ENCODE measurements at places on chromosomes 3 and 15.

- DNase-seq: no peak
Measured at GRCh38 chr15:60982249-60982910, 246.7 kb downstream of the RORA start.

DNA sequence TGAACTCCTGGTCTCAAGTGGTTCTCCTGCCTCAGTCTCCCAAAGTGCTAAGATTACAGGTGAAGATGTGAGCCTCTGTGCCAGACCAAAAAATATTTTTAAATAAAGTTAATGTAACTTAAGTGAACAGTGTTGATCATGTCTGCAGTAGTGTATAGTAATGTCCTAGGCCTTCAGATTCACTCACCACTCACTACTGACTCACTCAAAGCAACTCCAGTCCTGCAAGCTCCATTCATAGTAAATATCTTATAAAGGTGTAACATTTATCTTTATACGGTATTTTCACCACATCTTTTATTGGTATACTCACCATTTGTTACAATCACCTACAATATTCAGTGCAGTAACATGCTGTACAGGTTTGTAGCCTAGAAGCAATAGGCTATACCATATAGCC is 264.2 kb downstream of the ULK4 start:
- DNase-seq: no peak

- DNase-seq: no peak
Measured at GRCh38 chr15:75532413-75533250, 46.5 kb downstream of the PTPN9 start.

DNA sequence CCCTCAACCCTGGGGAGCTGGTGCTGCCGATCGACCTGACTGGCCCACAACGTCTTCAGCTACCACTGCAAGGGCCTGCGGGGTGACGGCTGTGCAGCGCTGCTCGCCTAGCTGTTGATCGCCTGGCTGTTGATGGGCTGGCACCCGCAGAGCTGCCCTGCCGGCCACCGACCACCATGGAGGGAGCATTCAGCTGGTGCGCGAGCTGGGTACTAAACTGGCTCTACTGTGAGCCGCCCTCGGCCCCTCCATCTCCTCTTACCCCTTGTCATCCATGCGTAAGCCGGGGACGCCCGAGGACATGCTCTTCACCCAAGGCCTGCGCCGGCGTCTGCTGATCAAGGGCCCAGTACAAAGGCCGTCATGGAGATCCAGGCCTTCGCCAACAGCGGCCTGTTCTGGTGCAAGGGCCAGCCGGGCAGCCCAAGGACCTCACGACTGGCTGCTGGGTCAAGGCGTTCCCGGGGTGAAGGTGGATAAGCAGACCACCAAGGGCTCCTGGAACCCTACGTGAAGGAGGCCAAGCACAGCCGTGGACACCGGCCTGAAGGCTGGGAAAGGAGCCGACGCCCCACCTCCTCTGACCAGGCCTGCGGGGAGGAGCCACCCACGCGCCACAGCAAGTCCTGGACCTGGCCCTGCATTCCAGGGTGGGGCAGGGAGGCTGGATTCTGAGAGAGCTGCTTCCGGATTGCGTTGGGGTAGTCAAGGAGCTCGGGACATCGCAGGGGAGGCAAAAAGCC is 46.9 kb downstream of the SFMBT1 start:
- no peak for DNase-seq

GRCh38 chr15:55257938-55258337 is 31.7 kb downstream of the RAB27A start:
- no peak for DNase-seq

GRCh38 chr3:107913701-107914100 is 177.1 kb downstream of the CD47 start:
- no peak for DNase-seq

GRCh38 chr3:141100531-141101320 is 49.6 kb downstream of the SPSB4 start:
- no peak for DNase-seq

DNA sequence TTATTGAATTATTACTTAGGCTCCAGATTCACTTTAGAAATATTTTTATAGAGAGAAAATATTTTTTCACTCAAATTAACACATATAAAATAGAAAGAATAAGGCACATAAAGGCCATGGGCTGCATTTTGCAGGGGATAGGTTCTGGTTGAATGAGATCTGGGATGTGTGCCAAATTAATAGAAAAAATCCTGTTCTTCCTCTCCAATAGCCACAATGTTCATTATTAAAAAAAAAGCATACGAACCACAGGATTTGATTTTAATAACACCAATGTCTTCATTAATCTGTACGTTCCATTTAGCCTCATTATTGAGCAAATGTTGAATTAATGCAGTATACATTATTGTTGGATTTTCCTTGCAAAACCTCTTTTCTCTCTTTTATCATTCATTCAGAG is 622.8 kb upstream of the AGTR1 start:
- no peak for DNase-seq

DNA sequence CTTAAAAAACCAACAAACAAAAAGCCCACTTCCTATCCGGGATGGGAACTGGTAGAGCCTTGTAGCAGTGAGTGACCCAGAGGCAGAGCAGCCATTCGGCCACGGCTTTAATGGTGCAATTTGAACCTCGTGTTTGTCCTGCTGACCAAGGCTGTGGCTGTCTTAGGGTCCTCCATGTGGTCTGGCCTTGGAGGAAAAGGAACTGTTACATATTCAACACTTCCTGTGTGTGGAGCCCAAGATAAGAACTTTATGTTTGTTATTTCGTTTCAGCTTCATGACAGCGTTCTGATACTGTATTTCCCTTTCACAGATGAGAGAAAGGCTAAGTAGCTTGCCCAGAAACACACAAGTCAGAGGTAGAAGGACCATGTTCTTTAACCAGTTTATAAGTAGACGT is 269.8 kb downstream of the SV2B start:
- no peak for DNase-seq

DNA sequence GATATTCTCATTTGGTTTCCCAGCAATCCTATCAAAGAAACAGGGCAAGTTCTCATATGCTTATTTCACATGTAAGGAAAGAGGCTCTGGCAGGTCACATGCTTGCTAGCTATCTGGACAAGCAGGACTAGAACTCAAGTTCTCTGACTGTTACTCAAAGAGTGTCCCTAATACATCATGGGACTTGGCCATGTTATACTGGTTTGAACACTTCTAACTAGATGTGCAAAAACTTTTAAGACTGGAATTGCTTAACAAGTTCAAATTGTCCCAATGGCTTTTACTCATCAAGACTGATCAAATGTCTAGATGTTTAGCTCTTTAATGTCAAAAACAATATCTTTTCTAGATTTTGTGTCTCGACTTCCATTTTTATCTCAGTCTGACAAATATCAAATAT is 6.8 kb downstream of the GATM start:
- DNase-seq: no peak

GRCh38 chr15:47293466-47294162 is 423.7 kb upstream of the SEMA6D start:
- no peak for DNase-seq

- no peak for DNase-seq
Measured at GRCh38 chr15:85950101-85950500, 129.6 kb upstream of the AGBL1 start.

DNA sequence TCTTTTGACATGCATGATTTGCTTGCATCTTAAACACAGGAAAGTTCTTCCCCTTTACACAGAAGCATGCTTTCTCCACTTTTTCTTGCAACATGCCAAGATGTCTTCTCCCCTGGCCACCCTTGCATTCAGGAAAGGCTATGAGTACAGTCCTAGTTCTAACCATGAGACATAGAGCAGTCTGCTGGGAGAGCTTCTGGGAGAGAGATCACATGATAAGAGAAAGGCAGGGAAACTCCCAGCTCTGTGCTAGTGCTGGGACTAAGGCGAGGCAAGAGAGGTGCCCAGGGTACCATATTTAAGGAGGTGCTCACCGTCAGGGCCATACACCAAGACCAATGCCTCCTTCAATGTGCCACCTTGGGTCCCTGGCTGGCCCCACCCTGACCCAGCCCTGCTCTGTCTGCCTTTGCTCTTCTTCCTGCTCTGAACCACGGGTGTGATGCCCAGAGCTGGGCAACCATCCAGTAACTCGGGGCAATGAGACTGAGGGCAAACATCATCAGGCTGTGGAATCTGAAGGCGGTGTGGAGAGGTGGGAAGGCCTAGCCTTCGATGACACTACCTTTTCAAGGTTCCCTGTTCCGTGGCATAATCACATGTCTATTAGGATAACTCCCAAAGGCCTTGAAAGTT is 77.4 kb upstream of the PRR20G start:
- no peak for DNase-seq

DNA sequence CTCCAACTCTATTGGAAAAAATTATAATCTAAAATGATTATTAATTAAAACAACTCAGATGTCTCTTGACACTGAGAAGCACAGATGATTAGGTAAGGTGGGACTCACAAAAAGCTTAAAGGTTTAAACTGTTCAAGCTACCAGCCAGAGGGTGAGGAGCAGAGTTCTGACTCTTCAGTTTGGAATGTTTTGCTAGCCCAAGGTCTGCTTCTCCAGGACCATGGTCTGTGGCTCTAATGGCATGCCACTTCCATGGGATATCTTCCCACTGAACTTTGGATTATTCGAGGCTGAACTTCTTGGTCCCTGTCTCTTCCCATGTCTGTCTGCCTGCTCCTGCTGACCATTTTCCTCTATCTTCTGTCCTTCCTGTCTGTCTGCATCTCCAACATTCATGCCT is 49.2 kb downstream of the CACNA2D3 start:
- DNase-seq: no peak

DNA sequence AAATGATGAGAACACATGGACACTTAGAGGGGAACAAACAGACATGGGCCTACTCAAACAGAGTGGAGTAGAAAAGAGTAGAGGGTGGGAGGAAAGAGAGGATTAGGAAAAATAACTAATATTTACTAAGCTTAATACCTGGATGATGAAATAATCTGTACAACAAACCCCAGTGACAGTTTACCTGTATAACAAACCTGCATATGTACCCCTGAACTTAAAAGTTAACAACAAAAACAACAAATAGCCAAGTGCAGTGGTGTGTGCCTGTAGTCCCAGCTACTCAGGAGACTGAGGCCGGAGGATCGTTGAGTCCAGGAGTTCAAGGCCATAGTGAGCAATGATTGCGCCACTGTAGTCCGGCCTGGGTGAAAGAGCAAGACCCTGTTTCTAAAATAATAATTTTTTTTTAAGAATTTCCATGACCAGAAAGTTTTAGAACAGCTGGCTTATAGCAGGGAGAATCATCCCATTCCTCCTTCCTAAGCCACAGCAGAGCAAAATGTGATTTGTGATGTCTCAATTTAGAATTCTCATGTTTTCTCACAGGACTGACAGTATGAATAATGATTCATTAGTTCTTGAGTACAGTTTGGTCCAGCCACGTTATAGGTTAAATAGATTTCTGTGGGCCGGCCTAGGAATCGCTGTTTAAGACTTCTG is 150.0 kb downstream of the ZNF609 start:
- DNase-seq: no peak

- DNase-seq: no peak
Measured at GRCh38 chr3:111761309-111761795, 97.7 kb upstream of the PHLDB2 start.

DNA sequence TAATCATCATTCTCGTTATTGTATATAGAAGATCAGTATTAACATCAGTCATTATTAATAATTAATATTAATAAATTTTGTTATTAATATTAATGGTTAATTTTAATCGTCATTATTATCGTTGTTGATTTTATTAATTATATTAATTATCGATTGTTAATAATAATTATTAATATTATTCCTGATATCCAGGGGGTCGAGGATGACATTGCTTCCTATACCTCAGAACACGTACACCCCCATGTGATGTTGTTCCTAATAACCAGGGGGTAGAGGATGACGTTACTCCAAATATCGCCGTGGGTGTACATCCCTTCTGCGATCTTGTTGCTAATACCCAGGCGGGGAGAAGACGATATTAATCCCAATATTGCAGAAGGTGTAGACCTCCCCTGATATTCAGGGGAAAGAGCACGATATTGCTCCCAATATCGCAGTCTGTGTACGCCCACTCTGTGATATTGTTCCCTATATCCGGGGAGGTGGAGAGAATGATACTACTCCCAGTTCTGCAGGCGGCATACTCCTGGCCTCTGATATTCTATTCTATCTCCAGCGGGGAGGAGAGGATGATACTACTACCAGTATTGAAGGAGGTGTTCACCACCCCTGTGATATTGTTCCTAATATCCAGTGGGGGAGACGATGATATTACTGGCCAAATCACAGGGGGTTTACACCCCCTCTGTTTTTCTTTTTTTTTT is 22.3 kb upstream of the BMF start:
- no peak for DNase-seq

- DNase-seq: no peak
Measured at GRCh38 chr3:50370594-50370993, 11.3 kb upstream of the TMEM115 start.

GRCh38 chr3:193971261-193971751 is 164.6 kb upstream of the HES1 start:
- no peak for DNase-seq

- no peak for DNase-seq
Measured at GRCh38 chr15:78711638-78712037, 70.6 kb upstream of the CHRNB4 start.

GRCh38 chr15:21268436-21268940 is 171.8 kb downstream of the POTEB3 start:
- no peak for DNase-seq

DNA sequence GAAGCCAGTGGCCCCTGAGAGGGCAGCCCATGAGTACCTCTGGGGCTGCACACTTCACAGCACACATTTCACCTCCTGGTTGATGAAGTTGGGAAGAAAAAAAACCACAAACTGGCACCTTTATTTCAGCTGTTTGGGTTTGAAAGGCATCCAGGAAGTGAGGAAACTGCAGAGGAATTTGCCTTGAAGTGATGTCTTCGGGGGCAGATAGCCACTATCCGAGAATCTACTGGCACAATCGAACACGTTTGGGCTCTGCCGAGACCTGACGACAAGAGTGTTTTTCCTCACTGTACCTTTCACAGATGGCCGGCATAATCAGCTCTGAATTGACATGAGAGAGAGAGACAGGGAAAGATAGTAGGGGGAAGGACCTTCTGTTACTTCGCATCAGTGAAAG is 59.7 kb downstream of the LRIG1 start:
- no peak for DNase-seq

DNA sequence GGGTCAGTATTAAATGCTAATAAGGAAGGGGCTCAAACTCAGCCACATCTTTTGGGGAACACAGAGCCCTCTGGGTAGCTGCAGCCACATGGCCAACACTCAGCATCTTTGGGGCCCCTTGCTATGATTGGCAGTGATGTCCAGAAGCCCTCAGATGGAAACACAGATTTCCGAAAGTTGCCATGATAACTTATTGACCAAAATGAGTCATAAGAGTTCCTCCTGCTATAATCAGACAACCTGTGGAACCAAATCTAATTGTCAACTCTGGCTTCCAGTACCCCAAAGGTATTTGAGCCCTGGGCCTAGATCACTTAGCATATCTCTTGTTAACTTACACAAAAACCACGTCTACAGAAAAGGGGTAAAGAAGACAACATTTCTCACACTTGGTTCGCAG is 392.2 kb downstream of the KCNH8 start:
- DNase-seq: no peak

DNA sequence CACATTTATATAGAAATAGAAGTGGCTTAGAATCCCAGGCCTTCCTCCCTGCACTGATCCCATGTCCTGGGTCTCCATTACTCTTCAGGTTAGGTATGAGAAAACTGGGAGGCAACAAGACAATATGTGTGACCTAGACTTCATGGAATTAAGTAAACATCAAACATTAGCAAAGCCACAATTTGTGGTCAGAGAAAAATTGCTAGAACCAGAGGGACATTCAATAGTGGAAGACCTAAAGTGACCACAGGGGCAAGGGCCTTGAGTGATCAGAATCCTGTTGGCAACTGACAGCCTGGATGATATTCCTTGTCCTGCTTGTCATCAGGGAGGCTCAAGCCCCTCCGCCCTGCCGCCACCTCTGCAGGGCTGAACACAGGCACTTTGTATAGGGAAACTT is 322.8 kb upstream of the CTNNB1 start:
- no peak for DNase-seq
